ENCODE measurements at places on chromosomes 1 and 21. TPM values are rescaled to one million over a fixed set of nuclear protein-coding genes. Genes with fewer than 3 reads are reported as not detected.

ASAP3 gene
- total RNA-seq = 30.8 TPM

TNFAIP8L2 gene
- 6.1 TPM for total RNA-seq

NTMT2 gene
- not detected for total RNA-seq

TRAF5 gene
- total RNA-seq = 23.9 TPM

SEMA4A gene
- 1.6 TPM for total RNA-seq

KCNH1 gene
- 0.55 TPM for total RNA-seq

PGLYRP4 gene
- not detected for total RNA-seq

PCSK9 gene
- total RNA-seq = not detected

DNA sequence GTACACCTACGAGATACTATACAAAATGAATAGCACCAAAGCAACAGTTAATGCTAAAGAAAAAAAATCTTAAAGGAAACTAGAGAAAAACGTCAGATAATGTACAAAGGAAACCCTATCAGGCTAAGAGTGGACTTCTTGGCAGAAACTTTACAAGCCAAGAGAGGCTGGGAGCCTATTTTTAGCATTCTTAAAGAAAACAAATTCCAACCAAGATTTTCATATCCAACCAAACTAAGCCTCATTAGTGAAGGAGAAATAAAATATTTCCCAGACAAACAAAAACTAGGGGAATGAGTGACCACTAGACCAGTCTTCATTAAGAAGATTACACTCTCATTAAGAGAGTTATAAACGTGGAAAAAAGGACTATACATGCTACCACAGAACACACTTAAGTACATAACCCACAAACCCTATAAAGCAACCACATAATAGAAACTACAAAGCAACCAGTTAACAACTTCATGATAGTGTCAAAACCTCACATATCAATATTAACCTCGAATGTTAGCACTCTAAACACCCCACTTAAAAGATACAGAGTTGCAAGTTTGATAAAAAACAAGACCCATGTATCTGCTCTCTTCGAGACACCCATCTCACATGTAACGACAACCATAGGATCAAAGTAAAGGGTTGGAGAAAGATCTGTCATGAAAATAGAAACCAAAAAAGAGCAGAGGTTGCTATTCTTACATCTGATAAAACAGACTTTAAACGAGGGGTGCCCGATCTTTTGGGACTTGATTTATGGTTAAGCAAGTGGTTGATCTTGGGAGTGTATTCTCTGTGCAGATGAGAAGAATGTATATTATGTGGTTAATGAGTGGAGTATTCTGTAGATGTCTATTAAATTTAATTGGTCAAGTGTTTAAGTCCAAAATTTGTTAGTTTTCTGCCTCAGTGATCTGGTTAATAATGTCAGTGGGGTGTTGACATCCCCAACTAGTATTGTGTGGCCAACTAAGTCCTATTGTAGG is 1301.4 kb downstream of the PLA2G4A start:
- H3K4me3 ChIP-seq = no peak overlapping the region
- H3K27me3 ChIP-seq = no peaks in the 10 kb centered on the region
- H3K27ac ChIP-seq = no peak overlapping the region
- no peak for DNase-seq
- no peaks in the 10 kb centered on the region for H3K36me3 ChIP-seq

- H3K27ac ChIP-seq = no peak overlapping the region
- H3K36me3 ChIP-seq = no peaks in the 10 kb centered on the region
- H3K27me3 ChIP-seq = no peaks in the 10 kb centered on the region
- H3K4me1 ChIP-seq = peaks cover 7% of the 10 kb centered on the region
- no peak overlapping the region for H3K4me3 ChIP-seq
Observed at GRCh38 chr1:209323743-209324142, 259.8 kb upstream of the CAMK1G start.

- no peaks in the 10 kb centered on the region for H3K27me3 ChIP-seq
- H3K4me1 ChIP-seq = no peaks in the 10 kb centered on the region
- DNase-seq = no peak
- no peak overlapping the region for H3K4me3 ChIP-seq
Observed at GRCh38 chr21:26972192-26972591, 5.3 kb upstream of the ADAMTS5 start.

GRCh38 chr1:115952547-115952946 is 23.8 kb upstream of the SLC22A15 start:
- no peaks in the 10 kb centered on the region for H3K27me3 ChIP-seq
- H3K27ac ChIP-seq = no peak overlapping the region
- H3K36me3 ChIP-seq = no peaks in the 10 kb centered on the region
- no peak overlapping the region for H3K4me3 ChIP-seq
- DNase-seq = no peak

- no peak overlapping the region for H3K4me3 ChIP-seq
- no peaks in the 10 kb centered on the region for H3K36me3 ChIP-seq
- peaks cover 4% of the 10 kb centered on the region for H3K27me3 ChIP-seq
- H3K4me1 ChIP-seq = no peaks in the 10 kb centered on the region
- no peak overlapping the region for H3K27ac ChIP-seq
Observed at GRCh38 chr21:36097427-36098181, 27.8 kb downstream of the CBR1 start.

DNA sequence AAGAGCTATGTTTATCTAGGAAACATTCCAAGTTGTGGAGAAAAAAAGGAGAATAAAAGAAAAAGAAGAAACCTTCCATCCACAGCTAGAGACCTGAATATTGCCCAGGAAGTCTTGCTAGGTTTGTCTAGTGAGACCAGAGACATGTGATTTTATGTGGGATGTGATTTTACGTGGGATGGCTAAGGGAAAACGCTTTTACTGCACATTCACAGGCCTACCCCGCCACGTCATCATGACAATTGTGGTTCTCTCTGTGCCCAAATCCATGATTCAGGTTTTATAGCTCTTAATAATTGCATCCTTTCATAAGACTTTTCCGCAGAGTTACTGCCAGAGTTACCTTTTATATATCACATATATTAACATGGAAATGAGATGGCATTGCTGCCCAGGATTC is 86.4 kb upstream of the SSX2IP start:
- H3K27ac ChIP-seq = no peak overlapping the region
- no peak overlapping the region for H3K4me3 ChIP-seq
- no peak for DNase-seq
- no peaks in the 10 kb centered on the region for H3K36me3 ChIP-seq
- H3K27me3 ChIP-seq = no peaks in the 10 kb centered on the region
- no peaks in the 10 kb centered on the region for H3K4me1 ChIP-seq

- H3K4me3 ChIP-seq = no peak overlapping the region
- no peaks in the 10 kb centered on the region for H3K4me1 ChIP-seq
- peaks cover 24% of the 10 kb centered on the region for H3K36me3 ChIP-seq
- DNase-seq = no peak
- no peak overlapping the region for H3K27ac ChIP-seq
Observed at GRCh38 chr21:37130971-37131370, 57.9 kb downstream of the TTC3 start.

DNA sequence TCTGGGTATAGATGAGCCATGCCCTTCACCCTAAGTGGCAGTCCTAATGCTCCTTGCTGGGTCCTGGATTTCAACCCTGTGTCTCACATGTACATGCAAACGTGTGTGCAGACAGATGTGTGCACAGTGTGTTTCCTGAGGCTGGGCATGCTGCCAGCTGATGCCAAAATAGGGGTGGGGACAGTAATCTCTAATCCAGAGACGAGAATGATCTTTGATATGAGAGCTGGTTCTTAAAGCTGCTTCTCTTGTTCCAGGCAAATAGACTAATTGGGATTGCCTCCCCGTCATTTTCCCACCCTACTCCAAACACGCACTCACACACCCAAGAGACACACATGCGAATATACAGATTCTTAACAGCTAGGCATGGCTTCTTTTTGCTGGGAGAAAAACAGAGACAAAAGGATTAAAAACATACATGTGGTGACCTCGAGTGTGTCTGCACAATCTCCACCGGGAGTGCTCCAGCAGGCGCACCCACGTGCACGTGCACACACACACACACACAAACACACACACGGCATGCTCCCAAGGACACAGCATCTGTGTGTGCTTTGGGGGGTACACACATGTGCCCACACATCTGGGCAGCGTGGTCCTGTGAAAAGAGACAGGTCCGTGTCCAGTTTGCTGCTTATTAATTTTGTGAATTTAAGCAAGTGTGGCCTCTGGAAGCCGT is 102.1 kb upstream of the ZBTB40 start:
- H3K4me1 ChIP-seq = peaks cover 21% of the 10 kb centered on the region
- H3K4me3 ChIP-seq = no peak overlapping the region
- H3K27ac ChIP-seq = no peak overlapping the region
- H3K36me3 ChIP-seq = no peaks in the 10 kb centered on the region
- no peak for DNase-seq

- H3K36me3 ChIP-seq = no peaks in the 10 kb centered on the region
- H3K27me3 ChIP-seq = no peaks in the 10 kb centered on the region
- H3K4me1 ChIP-seq = no peaks in the 10 kb centered on the region
- H3K4me3 ChIP-seq = no peak overlapping the region
- no peak overlapping the region for H3K27ac ChIP-seq
- DNase-seq = no peak
Observed at GRCh38 chr1:23496490-23497181, 12.7 kb upstream of the ASAP3 start.

DNA sequence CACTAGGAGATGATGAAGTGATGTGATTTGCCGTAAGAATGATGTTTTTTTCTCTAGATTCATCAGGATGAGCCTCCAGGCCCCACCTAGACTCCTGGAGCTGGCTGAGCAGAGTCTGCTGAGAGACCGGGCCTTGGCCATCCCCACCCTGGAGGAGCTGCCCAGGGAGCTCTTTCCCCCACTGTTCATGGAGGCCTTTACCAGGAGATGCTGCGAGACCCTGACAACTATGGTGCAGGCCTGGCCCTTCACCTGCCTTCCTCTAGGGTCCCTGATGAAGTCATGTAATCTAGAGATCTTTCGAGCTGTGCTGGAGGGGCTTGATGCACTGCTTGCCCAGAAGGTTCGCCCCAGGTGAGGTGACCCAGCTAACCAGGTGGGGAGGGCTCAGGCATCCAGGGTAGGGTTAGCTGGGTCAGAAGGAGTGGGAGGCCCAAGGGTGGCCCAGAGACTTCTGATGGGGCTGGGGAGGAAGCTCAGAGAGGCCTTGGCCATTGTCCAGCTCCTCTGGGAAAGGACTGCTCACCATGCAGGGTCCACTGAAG is 1.3 kb downstream of the PRAMEF12 start:
- no peaks in the 10 kb centered on the region for H3K27me3 ChIP-seq
- no peak overlapping the region for H3K4me3 ChIP-seq
- DNase-seq = no peak
- H3K27ac ChIP-seq = no peak overlapping the region
- H3K4me1 ChIP-seq = no peaks in the 10 kb centered on the region

GRCh38 chr1:99745061-99745460 is 21.4 kb downstream of the FRRS1 start:
- H3K27me3 ChIP-seq = no peaks in the 10 kb centered on the region
- H3K27ac ChIP-seq = no peak overlapping the region
- H3K4me1 ChIP-seq = no peaks in the 10 kb centered on the region
- H3K36me3 ChIP-seq = no peaks in the 10 kb centered on the region

DNA sequence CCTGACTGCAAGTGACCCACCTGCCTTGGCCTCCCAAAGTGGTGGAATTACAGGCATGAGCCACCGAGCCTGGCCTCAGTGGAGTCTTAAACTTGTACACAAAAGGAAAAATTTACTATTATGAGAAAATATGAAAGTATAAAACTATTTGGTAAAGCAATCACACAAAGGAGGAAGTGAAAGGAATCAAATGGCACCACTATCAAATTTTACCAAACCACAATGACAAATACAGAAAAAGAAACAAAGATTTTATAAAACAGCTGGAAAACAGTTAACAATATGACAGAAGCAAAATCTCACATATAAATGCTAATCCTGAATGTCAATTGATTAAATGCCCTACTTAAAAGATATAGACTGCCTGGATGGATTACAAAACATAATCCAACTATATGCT is 42.1 kb upstream of the NEGR1 start:
- H3K4me3 ChIP-seq = no peak overlapping the region
- H3K36me3 ChIP-seq = no peaks in the 10 kb centered on the region
- no peaks in the 10 kb centered on the region for H3K4me1 ChIP-seq
- H3K27me3 ChIP-seq = no peaks in the 10 kb centered on the region
- H3K27ac ChIP-seq = no peak overlapping the region

GRCh38 chr1:184082541-184083415 is 31.2 kb downstream of the TSEN15 start:
- DNase-seq = no peak
- H3K27me3 ChIP-seq = no peaks in the 10 kb centered on the region
- H3K4me3 ChIP-seq = no peak overlapping the region
- peaks cover 24% of the 10 kb centered on the region for H3K4me1 ChIP-seq
- H3K36me3 ChIP-seq = no peaks in the 10 kb centered on the region

- no peak overlapping the region for H3K27ac ChIP-seq
- H3K4me3 ChIP-seq = no peak overlapping the region
- H3K4me1 ChIP-seq = peaks cover 63% of the 10 kb centered on the region
- H3K27me3 ChIP-seq = no peaks in the 10 kb centered on the region
Observed at GRCh38 chr1:204476563-204476962, 18.0 kb downstream of the PIK3C2B start.

- H3K36me3 ChIP-seq = no peaks in the 10 kb centered on the region
- DNase-seq = no peak
- H3K27me3 ChIP-seq = no peaks in the 10 kb centered on the region
Observed at GRCh38 chr1:115301438-115302020, 36.5 kb downstream of the NGF start.

- H3K27me3 ChIP-seq = no peaks in the 10 kb centered on the region
- peak overlapping the region; percentile 37 for H3K27ac ChIP-seq
- H3K4me3 ChIP-seq = no peak overlapping the region
- peaks cover 21% of the 10 kb centered on the region for H3K4me1 ChIP-seq
Observed at GRCh38 chr1:61300899-61301298, 218.5 kb downstream of the NFIA start.

GRCh38 chr1:90946630-90947029 is 75.2 kb downstream of the ZNF644 start:
- H3K27me3 ChIP-seq = no peaks in the 10 kb centered on the region
- no peak overlapping the region for H3K4me3 ChIP-seq
- H3K36me3 ChIP-seq = no peaks in the 10 kb centered on the region

- H3K4me1 ChIP-seq = no peaks in the 10 kb centered on the region
- H3K36me3 ChIP-seq = no peaks in the 10 kb centered on the region
- DNase-seq = no peak
Observed at GRCh38 chr1:244735404-244735803, 82.5 kb downstream of the DESI2 start.

DNA sequence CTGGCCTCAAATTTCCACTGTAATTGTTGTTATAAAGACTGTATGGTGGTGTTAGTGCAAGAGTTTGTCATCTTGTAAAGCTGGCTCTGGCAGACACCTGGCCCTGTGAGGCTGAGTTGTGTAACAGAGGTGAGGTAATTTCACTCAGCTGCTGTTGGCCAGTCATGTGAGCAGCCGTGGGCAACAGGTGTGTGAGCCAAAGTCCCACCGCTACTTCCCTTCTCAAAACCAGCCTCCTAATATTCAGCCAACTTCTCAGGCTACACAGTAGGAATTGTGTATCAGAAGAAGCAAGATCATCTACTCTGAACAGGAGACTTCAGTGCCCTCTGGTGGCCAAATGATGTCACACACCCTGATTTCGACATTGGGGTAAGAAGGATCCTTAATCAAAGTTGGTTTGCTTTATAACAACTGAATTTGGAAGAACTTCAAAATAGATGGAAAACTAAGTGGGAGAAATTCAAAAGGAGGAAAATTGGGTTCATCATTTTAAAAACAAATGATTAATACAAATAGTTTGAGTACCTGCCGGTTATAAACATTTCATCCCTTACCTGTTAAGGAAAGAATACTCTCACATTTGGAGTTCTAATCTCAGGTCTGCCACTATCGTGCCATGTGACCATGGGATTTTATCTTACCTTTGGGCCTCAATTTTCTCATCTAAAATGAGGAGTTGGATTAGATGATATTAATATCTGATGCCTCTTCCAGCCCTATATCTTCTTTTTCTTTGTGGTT is 2.6 kb upstream of the CREG1 start:
- H3K36me3 ChIP-seq = no peaks in the 10 kb centered on the region
- peaks cover 32% of the 10 kb centered on the region for H3K4me1 ChIP-seq
- no peak overlapping the region for H3K27ac ChIP-seq
- H3K4me3 ChIP-seq = no peak overlapping the region
